ENCODE measurements at places on chromosomes 7 and 10.

- DNase-seq = peak; percentile 57
Observed at GRCh38 chr7:70334871-70335270, 736.6 kb downstream of the AUTS2 start.

- DNase-seq = no peak
Observed at GRCh38 chr7:41885078-41885477, 182.2 kb upstream of the INHBA start.

GRCh38 chr10:89301721-89302445 lies at the start of gene IFIT2:
TSS of gene IFIT2 (plus strand) at chr10:89302046. CDS start at chr10:89302124, 78 bp downstream.
- peak; percentile 65 for DNase-seq

DNA sequence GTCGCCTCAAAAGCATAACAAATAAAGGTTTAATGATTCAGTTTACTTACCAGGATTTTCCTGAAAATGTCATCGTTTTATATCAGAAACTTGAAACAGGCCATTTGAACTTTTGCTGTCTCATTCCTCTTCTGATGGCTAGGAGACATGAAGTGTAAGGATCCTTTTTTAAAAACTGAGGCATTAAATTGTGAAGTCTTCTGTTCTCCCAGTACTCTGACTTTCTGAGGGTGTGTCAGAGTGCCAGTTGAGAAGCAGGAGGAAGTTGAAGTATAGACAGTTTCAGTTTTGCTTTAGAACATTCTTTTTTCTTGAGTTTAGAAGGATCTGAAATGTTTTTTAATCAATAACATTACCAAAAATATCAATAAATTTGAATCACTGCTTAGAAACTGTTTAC lies at the start of gene SAMD9L:
Gene SAMD9L, minus strand, starts transcription at position 242 of the 400 bp plus-strand sequence. CDS start 12,414 bp downstream, outside the sequence.
- DNase-seq = no peak

DNA sequence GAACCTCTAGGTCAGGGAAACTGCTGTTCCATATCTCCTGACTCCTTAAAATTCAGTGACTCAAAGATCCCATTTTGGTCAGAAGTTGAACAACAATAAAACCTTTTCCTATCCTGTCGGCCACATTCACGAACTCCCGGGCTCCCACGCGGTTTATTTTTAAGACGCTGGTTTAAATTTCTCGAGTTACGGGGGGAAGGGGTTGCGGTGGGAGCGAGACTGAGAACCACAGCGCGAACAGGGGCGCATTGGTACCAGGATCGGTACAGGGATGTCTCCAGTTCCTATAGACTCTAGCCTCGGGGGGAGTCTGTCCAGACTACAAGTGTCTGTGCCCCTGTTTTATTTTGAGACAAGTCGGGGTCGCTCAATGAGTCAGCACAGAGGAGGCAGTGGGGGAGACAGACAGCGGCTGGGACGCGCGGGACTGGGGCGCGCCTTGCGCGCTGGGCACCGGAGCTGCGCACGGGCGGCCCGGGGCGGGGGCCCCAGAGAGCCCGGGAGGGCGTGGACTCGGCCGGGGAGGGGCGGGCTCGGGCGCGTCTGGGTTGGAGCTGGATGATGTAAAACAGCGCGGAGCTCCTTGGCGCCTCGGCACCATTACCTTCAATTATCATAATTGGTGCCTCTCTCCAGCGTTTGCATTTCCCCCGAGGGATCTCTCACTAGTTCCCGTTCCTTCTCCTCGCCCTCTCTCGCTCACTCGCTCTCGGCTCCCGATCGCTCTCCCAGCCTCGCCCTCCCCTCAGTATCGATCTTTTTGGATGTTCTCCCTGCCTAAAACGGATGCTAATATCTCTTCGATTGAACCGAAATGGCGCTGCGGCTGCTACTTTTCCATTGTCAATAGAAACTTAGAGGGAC lies 8.7 kb upstream of the BAMBI start:
- no peak for DNase-seq

DNA sequence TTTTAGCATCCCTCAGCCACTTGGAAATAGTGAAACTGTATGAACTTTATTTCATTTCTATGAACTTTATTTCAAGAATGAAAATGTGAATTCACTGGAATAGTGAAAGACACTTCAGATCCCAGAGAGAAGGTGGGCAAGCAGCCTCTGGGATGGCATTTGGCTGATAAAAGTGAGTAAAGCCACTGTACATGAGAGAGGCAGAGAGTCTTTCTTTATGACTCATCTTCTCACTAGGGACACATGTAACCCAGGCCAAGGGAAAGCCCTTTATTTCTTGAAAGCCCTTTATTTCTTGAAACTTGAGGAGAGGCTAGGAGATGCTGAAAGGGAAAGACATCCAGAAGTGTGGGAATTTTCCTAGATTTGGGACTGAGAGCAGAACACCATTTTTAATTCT lies 148.9 kb upstream of the SMIM30 start:
- no peak for DNase-seq

DNA sequence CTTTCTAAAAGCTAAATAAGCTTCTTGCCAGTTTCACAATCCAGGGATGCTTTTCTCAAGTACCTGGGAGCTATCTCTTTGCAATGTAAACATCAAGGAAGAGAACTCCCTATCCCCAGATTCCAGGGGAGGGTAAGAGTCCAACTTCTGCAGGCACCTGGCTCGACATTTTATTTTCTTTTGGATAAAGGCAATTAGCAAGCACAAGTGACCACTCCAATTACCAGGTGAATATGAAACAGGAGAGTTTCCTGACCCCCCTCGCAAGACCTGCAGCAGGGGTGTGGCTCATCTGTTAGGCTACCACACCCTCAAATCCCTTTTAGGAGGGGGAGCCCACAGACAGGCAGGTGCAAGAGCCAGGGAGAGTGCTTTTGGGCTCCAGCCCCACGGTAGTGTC lies 28.6 kb upstream of the LANCL2 start:
- no peak for DNase-seq

- no peak for DNase-seq
Observed at GRCh38 chr7:55110993-55111361, 92.2 kb downstream of the EGFR start.

DNA sequence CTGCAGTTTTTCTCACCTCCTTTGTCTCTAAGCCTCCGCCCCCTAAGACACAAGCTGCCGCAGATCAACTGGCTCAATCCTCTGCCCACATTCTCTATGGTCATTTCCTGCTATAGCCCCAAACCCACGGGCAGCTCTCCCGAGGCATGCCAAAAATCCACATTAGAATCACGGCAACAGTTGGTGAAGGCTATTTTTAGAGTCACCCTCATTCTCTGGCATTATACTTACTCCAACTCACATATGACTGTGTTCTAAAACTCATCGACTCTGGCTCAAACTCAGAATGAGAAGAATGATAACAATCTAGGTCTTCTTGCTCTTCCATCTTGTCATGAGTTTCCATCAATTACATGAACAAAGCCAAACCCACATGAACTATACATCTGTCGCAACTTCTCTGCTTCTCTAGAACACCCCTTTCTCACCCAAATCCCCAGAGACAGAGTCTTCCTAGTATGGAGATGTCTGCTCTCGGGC lies 10.9 kb upstream of the KIAA1549 start:
- DNase-seq = no peak

- DNase-seq = no peak
Observed at GRCh38 chr10:7014721-7015120, 396.1 kb downstream of the SFMBT2 start.

- no peak for DNase-seq
Observed at GRCh38 chr7:19663816-19664462, 44.9 kb downstream of the POLR1F start.

GRCh38 chr10:65570143-65571010 lies 1355.5 kb upstream of the LRRTM3 start:
- no peak for DNase-seq

DNA sequence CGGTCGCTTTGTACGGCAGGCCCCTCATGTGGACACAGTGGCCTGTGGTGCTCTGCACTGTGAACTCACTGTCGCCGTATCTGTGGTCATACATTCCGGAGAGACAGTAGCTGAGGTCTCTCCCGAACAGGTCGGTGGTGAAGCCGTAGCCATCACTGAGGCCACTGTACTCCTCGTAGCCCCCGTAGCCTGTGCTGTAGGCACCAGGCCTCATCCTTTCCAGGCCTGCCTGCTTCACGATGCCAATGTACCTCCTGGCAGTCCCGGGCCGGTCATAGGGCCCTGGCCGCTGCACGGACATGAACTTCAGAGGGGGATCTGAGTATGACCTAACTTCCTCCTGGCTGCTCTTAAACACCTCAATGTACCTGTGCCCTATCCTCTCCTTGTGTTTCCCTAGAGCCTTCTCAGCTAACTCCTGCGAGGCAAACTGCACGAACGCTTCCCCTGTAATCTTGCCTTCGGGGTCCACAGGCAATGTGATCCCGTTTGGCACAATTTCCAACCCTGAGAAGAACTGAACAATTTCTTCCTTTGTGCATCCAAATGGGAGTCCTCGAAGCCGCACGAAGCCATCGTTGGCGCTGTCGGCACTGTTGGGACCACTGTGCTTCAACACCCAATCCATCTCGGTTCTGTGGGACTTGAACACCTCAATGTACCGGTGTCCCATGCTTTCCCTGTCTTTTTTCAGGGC lies 15.7 kb downstream of the FXYD4 start:
- DNase-seq = no peak

GRCh38 chr7:150909200-150909995 lies 57.1 kb downstream of the AOC1 start:
- DNase-seq = peak; percentile 55

DNA sequence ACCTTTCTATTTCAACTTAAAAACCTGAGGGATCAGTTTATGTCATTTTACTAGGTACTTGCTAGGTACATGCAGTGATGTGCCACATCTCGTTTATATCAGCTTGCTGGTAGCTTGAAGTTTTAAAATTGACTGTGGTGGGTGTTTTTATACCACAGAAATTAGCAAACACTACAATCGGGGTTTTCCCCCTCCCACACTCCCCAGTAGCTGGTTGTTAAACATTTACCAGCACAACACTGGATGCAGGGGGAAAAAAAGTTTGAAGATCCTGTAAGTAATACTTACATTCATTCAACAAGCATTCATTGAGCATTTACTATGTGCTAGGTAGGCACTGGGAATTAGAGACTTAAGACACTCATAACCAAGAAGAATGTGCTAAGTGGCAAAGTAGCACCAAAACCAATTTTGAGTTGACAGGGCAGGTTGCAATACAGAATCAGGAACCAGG lies 32.6 kb downstream of the USP6NL start:
- no peak for DNase-seq

DNA sequence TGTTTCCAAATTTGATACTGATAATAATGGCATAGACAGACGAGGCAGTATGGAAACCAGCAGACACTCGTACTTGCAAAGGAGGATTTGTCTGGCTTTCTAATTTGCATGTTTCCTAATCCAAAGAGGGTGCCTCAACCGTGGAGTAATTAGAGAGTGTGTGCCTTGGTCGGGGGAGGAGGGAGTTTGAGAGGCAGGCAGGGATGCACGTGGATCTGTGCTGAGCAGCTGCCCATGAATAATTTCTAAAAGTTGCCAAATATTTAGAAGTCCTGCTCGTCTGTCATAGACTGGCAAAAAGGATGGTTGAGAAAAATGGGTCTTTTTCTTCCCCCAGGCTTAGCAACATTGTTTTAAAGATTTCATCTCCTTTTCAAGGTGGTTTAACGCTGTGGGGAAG lies 69.4 kb downstream of the PTPRE start:
- DNase-seq = no peak

GRCh38 chr7:74051629-74052410 lies 23.8 kb downstream of the ELN start:
- DNase-seq = no peak

DNA sequence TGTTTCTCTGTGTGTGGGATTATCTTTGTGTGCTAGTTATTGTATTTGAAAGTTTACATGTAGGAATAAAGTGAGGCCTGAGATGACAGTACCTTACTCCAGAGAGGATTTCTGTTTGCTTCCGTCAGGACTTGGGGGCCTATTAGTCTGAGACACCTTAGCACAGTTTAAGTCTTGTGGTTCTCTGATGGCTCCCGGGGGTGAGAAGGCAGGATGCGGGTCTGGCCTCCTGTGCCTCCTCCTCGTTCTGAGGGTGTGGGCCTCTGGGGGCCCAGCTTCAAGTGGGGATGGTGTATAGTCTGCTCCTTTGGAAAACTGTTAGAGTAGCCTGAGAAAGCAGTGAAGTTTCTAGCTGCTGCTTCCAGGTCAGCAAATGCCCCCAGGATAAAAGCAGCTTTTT lies 12.4 kb downstream of the MTURN start:
- no peak for DNase-seq

- peak; percentile 66 for DNase-seq
Observed at GRCh38 chr7:95916573-95917297, 144.4 kb downstream of the DYNC1I1 start.

DNA sequence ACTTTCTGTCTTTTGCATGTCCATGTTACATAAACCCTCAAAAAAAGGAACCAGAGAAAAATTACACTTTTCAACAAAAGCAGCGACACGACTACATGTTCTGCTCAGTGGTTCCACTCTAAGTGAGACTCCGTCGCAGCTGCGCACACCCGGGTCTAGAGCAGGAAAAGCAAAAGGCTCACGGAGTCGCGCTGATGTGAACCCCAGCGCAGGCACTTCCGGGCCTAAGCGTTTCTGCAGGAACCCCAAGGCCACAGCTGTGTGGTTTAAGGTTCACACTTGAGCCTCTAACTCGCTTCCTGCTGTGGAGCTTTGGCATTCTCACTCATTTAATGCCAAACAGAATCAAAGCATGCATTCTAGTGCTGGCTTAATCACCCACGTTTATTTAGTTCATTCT lies 240.3 kb downstream of the DNAJB6 start:
- DNase-seq = no peak

DNA sequence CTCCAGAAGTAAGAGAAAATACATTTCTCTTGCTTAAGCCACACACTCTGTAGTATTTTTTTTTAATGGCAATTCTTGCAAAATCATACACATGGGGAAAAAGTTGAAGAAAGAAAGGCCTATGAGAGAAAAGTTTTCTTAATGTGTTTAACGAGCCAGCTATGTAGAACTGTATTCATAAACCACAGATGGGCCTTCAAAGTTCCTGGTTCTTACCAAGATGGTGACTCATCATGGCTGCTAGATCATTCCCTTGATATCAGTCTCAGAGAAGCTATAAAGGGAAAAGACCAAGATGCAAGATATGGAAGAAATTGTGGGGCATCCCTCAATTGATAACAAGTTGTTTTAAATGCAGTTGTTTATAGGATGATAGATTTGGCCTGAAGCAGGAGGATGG lies 992.7 kb upstream of the MBL2 start:
- no peak for DNase-seq
